ENCODE measurements at places on chromosomes 1 and 21. TPM values are rescaled to one million over a fixed set of nuclear protein-coding genes. Genes with fewer than 3 reads are reported as not detected.

Gene NEGR1
- total RNA-seq, result 18.8 TPM

Gene WDR64
- not detected for total RNA-seq

Gene PLPPR4
- 1.9 TPM for total RNA-seq

Gene DISP3
- total RNA-seq, result 0.05 TPM

Gene KRTAP11-1
- total RNA-seq, result not detected

Gene PRAMEF20
- not detected for total RNA-seq

Gene CD84
- total RNA-seq, result 7.7 TPM

Gene NUAK2
- 1.2 TPM for total RNA-seq

Gene SERINC2
- 2.4 TPM for total RNA-seq

Gene TIE1
- total RNA-seq, result 23.1 TPM

Gene CLCA4
- not detected for total RNA-seq

Gene KRTAP26-1
- not detected for total RNA-seq

Gene STUM
- 1.5 TPM for total RNA-seq

Gene BRINP2
- total RNA-seq, result 1.4 TPM

DNA sequence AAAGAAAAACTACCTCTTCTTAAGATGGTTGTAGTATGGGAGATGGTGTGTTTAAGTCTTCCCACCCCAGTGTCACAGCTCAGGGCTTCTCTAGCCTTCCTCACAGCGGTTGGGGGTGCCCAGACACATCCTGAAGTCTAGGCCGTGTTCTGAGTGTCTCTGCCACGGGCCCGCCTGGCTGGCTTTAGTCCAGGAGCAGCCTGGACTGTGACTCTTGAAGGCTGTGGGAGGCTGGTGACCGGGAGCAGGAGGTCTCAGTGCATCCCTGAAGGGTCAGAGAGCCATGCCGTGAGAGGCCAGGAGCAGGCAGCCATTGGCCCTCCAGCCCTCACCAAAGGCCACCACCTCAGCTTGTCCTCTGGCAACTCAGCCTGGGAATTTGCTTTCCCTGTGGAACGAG, 4.5 kb downstream of the EPHX1 start:
- DNase-seq, result peak; percentile 40

- no peak for DNase-seq
Measured at GRCh38 chr1:163427279-163427678, 105.5 kb downstream of the NUF2 start.

DNA sequence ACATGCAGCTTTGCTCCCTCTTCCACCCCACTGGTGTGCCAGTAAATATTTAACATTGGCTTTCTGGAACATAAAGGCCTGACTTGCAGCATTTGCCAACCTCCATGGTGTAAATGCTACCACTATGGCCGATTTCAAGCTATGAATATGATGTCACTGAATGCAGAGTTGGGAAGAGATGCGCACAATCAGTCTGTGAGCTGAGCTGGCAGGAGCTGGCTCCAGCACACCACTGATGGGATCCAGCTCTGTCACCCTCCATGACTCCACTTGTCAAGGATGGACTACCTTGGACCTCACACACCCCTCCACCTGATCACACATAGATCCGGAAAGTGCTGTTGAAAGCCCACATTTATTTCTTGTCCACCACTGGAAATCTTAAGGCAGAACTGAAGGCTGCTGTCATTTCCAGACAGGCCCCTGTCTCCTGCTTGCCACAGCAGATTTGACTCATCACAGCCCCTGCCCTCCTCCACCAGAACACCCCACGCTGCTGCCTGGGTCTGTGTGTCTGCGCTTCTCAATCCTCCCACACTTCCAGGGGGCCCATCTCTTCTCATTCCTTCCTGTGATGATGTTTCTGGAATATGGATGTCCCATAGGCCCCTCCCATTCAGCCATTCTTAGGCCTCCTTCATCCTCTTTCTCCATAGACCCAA, 82.2 kb upstream of the BCAR3 start:
- DNase-seq, result no peak

DNA sequence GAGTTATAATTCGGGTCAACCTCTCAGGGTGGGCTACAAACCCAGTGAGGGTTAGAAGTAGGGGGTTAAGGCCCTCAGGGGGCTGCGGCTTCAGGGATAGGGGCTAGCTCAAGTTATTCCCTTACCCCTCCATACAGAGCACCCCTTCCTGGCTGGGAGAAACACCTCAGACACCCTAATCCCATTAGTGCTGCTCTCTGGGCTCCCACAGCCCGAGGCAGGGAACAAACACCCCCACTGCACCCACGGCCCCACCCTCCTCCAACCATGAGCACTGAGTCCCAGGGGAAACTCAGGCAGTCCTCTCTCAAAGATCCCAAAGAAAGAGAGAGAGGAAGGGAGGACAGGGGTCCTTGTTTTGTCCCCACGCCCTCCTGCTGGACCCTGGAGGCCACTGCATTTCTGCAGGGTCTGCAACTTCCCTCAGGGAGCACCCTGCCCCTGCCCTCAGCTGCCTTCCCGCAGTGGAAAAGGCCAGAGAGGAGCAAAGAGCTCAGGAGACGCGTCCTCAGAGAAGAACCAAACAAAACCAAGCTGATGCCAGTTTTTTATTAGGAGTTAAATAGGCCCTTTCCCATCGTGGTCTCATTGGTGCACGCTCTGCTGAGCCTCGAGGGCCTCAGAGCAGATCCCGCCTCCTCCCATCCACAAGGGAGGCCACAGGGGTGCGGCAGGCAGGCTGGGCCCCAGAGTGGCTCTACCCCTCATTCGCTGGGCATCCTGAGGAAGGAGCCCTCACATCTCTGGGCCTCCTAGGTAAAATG, 1.4 kb upstream of the S100A4 start:
- DNase-seq, result no peak

GRCh38 chr1:2330519-2331199, 60.7 kb downstream of the MORN1 start:
- DNase-seq, result peak; percentile 71

DNA sequence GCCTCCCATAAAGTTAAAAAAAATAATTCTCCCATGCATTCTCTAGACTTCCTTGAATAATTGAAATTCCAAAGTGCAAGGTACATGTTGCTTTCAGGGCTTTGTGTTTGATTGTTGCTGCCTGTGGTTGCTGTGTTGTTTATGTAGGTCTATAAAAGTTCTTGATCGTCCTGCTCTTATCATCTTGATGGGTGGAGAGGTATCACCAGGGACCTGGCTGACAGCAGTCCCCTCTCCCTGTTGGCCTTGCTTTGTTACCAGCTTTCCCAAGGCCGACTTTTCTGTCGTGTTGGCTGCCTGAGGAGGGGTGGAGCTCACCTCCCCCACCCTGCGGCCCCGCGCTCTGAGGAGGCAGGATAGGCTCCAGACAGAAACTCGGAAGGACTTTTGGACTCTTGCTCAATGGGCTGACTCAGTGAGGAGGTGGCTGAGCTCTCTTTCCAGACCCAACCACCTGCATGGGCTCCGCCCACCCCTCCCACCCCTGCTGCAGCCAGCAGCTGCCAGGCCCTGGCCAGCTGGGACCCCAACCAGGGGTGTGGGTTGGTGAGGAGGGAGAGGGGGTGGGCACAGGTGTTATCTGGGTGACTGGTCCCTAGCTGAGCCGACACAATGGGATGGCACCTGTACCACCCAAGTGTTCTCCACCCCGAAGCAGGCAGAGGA, 2.0 kb downstream of the INAVA start:
- no peak for DNase-seq

DNA sequence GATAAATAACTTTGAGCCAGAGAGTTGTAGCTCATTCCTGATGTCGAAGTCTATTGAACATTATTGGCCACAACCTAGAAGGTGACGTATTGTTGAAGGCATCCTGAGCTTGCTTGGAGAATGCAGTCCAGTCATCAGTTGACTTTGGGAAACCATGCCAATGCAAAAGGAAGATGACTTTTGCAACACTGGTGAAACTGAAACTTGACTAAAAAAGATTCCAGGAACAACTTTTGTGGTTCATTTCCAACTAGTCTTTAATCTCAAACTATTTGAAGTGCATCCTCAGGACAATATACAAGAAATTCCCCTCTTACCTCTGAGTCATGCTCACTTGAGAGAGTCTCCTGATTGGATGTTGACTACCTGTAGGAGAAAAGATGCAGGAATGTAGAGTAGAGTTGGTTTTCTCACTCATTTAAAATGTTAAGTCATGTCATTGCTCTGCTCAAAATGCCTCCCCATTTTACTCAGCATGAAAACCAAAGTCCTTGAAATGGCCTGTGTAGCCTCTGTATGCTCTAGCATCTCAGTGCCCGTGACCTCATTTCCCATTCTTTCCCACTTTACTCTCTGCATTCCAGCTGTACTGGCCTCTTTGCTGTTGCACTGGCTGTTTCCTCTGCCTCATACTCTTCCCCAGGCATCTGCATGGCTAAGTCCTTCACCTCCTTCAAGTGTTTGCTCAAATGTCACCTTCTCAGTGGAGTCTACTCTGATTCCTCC, 24.4 kb upstream of the LEPR start:
- no peak for DNase-seq

DNA sequence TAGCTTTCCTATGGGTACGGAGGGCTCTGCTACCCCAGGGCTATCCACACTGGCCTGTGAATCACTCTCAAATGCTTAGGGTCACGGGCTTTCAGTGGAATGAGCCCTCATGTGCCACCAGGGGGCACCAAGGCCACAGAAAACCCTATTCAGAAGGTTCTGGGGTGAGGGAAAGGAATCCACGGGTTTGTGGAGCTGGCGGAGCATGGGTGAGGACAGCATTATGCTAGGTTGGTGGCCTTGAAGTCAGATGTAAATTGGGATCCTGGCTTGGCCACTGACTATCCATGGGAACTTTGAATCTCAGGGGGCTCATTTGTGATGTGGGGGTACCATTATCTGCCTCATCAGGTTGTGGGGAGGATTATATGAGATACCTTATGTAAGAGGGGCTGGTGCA, 5.1 kb upstream of the LAMTOR5 start:
- DNase-seq, result peak; percentile 86

GRCh38 chr1:10745383-10745782, 51.1 kb downstream of the CASZ1 start:
- DNase-seq, result no peak

GRCh38 chr1:37948841-37949240, 2.0 kb upstream of the INPP5B start:
- DNase-seq, result no peak

DNA sequence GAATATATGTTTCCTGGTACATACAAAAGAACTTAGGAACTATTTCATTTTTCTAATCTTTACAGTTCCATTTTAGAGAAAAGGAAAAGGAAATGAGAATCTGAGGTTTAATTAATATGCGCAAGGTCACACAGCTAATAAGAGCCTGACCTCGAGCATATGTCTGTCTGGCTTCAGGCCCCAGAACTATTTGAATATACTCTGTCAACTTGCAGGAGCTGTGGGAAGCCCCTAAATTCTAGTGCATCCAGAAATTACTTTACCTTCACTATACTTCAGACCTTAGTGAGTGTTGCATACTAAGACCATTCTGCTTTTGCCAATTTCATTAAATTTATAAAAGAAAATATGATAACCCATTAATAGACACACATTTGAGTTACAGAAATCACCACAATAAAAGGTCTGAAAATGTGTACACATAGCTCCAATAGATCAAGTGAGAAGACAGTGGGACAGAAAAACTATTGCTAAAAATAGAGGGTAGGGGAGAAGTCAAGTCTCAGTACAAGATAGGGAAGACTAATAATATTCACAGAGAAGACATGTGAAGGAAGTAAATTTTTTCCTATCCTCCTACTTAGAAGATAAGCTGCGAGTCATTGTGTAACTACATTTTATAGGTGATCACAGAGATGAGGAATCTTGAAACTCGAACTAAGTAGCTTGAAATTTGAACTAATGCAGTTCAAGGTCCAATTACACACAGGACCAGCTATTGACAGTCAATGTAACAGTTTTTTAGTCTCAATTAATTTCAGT, 3.8 kb downstream of the RGS13 start:
- no peak for DNase-seq

DNA sequence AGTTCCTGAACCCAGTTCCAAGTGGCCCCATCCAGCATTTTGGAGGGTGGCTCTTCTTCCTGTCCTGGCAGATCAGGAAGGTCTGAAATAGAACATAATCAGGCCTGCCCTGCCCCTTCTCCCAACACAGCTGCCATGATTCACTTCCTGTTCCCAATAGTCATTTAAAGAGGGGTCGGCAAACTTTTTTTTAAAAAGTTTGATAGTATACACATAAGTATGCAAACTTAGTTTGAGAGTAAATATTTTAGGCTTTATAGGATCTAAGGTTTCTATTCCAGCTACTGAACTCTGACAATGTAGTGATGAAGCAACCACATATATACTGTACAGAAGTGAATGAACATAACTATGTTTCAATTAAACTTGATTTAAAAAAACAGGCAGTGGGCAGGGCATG, 66.4 kb downstream of the LUZP1 start:
- peak; percentile 43 for DNase-seq

GRCh38 chr1:173333581-173333980, 126.5 kb upstream of the TNFSF4 start:
- no peak for DNase-seq

DNA sequence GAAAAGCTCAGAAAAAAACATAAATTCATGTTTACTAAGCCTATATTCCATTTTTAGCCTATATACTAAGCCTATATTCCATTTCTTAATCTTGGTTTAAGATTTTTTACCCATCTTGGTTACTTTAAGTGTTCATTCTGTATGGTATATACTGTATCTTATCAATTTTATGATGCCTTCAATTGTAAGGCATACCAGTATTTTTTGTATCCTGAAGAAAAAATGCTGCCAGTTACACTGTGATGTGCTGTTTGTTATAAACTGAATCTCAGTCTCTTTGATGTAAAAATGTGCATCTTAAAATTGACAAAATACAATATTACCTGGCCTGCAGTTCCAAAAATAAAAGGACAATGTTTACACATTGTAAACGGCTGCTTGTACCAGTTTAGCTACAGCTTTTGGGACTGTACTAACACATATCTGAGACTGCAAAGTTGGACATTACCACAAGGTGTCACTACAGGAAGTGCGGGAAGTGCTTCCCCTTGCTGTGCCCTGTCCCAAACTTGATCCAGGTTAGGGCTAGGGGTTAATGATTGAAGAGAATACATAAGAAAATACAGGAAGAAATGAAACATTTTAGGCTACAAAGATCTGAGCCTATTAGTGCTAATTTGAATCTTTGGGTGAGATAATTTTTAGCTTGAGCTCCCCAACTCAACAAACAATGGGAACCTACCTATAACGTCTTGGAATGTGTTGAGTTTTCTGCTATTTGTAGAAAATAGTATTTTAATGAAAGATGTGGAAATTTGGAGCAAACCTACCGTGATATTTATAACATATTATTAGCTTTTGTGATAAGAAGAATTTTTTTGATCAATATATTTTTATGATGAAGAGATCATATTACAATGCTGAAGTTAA, 108.9 kb downstream of the LBR start:
- DNase-seq, result no peak

GRCh38 chr1:206429421-206429820, 40.9 kb upstream of the IKBKE start:
- no peak for DNase-seq

All from left cardiac atrium (tissue), 4 donors.